ENCODE measurements at places on chromosomes 4 and X. TPM values are rescaled to one million over a fixed set of nuclear protein-coding genes. Genes with fewer than 3 reads are reported as not detected.
A peak's percentile ranks its signal among the peaks of the same experiment; 100 is the strongest.

GRCh38 chr4:3341760-3342159 is 48.9 kb downstream of the RGS12 start:
- no peak for DNase-seq

GRCh38 chr4:7536876-7537275 is 102.1 kb upstream of the PSAPL1 start:
- DNase-seq = no peak

DNA sequence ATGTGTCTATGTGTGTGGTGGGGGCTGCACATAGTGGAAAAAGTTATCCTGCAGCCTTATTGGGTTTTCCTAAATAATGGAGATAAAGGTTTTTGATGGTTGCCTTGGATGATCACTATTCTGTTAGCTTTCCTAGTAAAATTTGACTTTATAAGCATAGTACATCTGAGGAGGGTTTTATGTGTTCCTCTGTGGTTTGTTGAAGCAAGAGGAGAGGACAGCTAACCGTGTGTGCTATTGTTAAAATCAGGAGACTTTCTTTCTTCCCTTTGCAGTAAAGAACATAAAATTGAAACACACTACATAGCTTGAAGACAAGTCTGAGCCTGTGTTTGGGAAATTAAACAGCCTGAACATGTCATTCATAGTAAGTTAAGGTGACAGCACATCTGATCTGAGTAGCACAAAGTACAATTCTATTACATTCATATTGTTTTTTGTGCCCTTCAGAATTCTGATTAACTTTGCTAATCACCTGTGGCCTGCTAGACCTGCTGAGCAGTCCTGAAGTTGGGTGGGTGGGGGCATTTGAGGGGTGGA is 36.8 kb downstream of the C4orf51 start:
- no peak for DNase-seq

DNA sequence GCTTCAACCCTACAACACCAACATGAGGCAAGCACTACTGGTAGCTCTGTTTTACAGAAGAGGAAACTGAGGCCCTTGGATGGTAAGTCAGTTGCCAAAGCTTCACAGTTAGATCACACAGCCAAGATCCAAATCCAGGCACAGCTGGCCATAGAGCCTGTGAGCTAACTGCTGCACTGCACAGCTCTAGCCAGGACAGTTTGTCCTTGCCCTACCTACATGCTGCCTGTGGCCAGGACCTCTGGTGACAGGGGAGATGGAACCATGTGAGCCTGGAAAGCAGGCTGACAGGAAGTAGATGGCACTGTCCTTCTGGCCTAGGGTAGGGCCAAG is 257.8 kb downstream of the FBXW7 start:
- DNase-seq = no peak

- DNase-seq = no peak
These were observed 29.2 kb downstream of the TBC1D9 start for GRCh38 chr4:140726776-140727500.

GRCh38 chrX:134682081-134682480 is 23.8 kb upstream of the PLAC1 start:
- DNase-seq = no peak

DNA sequence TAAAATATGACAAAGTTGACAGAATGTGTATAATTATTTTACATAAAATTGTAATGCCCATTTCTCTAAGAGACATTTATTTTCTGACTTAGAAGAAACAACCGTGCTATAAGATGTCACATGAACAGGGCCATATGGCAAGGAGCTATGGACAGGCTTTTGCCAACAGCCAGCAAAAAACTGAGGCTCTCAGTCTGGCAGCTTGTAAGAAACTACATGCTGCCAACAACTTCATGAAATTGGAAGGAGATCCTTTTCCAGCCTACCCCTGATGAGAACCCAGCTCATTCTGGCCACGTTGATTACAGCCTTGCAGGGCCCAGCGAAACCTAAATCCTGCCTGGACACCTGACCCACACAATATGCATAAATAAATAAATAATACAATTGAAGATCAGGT is 250.3 kb upstream of the ARSJ start:
- DNase-seq = no peak

DNA sequence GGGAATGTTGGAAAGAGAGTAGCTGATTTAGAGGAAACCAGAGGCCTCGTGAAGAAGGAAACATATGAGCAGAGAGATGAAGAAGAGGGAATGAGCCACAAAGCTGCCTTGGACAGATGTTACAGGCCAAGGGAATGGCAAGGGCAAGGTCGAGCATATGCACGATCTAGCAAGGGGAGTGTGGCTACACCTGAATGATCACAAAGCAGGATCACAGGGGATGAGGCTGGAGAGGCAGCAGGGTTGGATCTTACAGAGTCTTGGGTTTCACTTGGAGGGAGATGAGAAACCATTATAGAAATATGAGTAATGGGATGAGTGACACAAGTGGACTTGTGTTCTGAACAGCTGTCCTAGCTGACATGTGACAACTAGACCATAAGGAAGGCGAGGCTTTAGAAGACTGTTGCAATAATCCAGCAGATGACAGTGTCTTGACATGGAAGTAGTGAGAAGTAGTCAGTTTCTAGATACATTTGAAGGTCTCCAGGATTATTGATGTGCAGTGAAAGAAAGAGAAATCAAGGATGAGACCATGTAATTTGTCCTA is 58.7 kb downstream of the RASGEF1B start:
- no peak for DNase-seq

- no peak for DNase-seq
These were observed 56.4 kb upstream of the XIAP start for GRCh38 chrX:123803331-123803983.

DNA sequence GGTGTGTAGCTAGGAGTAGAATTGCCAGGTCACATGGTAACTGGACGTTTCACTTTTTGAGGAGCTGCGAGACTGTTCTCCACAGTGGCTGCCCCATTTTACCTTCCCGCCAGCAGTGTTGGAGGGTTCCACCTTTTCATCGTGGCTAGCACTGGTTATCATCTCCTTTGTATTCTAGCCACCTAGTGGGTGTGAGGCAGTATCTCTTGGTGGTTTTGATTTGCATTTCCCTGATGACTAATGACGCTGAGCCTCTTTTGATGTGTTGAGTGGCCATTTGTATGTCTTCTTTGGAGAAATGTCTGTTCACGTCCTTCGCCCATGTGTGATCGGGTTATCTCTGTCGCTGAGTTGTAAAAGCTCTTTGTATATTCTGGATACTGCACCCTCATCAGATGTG is 10.6 kb downstream of the ABCD1 start:
- DNase-seq = no peak

- peak; percentile 48 for DNase-seq
These were observed 30.7 kb upstream of the ZNF280C start for GRCh38 chrX:130299279-130300009.

DNA sequence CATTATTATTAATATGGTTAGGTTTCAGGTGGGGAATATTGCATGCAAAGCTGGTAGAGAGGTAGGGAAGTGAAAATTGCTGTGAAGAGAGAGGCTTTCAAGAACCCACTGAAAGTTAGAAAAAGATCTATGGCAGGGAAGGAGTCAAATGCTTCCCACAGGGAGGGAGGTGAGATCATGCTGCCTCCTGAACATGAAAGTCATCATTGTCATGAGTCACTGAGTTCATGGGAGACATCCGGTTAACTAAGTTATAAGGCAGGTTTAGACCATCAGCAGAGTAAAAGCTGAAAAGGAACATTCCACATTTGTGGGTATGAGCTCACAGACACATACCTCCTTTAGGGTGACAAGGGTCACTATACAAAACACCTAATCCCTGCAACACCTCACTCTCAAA is 16.2 kb downstream of the GATB start:
- DNase-seq = no peak

- no peak for DNase-seq
These were observed 26.4 kb downstream of the NKX1-1 start for GRCh38 chr4:1379801-1380331.

- no peak for DNase-seq
These were observed 141.8 kb upstream of the MSX1 start for GRCh38 chr4:4717692-4718091.

DNA sequence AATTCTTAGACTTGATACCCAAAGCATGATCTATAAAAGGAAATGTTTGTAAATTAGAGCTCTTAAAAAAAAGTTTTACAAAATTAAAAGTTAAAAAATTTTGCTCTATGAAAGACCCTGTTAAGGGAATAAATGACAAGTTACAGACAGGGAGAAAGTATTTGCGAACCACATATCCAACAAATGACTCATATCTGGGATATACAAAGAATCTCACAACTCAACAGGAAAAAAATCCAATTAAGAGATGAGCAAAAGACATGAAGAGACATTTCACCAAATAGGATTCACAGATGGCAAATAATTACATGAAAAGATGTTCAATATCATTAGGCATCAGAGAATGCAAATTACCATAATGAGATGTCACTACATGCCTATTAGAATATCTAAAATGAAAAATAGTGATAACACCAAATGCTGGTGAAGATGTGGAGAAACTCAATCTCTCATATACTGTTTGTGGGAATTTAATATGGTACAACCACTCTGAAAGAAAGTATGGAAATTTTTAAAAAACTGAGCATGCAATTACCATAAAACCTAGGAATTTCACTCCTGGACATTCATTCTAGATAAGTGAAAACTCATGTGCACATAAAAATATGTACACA is 100.8 kb upstream of the EOLA2 start:
- no peak for DNase-seq

GRCh38 chr4:113263274-113263673 is 213.8 kb downstream of the ANK2 start:
- DNase-seq = no peak

GRCh38 chrX:45537936-45538335 is 337.3 kb upstream of the DIPK2B start:
- no peak for DNase-seq

GRCh38 chr4:32488690-32489089 is 1768.5 kb downstream of the PCDH7 start:
- DNase-seq = no peak

DNA sequence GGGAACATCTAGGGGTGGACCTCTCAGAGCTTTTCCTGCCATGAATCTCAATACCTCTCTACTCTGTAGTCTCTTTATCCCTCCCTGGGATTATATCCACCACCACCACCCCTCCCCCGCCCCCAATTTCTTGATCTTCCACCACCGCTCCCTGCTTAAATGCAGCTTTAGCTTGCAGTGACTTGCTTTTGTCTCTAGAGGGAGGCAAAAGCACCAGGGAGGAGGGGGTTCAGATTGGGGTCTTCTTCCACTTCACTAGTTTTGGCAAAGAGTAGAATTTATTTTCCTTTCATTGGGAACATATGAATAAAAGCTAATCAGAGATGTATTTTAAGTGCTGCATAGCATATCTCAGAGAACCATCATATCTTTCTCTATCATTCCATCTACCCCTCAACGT is 5.5 kb downstream of the ARHGAP36 start:
- no peak for DNase-seq

GRCh38 chr4:154457471-154457870 is 34.1 kb downstream of the DCHS2 start:
- DNase-seq = no peak

- DNase-seq = no peak
These were observed 333.1 kb upstream of the IGFBP7 start for GRCh38 chr4:57443308-57443707.

DNA sequence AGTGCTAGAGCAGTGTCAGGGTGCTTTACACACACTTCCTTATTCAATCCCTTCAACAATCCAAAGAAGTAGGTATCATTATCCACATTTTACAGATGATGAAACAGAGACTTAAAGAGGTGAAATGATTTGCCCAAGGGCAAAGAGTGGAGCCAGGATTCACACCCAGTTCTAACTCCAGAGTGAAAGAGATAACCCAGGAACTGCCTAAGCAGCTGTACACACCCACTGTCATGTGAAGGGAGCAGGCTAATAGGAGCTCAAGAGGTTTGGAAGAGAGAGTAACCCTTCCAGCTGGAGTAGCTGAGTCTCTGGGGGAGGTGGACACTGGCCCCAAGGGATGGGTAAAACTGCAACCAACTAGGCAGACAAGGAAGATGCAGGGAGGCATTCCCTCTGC is 92.5 kb downstream of the FBXL5 start:
- no peak for DNase-seq

DNA sequence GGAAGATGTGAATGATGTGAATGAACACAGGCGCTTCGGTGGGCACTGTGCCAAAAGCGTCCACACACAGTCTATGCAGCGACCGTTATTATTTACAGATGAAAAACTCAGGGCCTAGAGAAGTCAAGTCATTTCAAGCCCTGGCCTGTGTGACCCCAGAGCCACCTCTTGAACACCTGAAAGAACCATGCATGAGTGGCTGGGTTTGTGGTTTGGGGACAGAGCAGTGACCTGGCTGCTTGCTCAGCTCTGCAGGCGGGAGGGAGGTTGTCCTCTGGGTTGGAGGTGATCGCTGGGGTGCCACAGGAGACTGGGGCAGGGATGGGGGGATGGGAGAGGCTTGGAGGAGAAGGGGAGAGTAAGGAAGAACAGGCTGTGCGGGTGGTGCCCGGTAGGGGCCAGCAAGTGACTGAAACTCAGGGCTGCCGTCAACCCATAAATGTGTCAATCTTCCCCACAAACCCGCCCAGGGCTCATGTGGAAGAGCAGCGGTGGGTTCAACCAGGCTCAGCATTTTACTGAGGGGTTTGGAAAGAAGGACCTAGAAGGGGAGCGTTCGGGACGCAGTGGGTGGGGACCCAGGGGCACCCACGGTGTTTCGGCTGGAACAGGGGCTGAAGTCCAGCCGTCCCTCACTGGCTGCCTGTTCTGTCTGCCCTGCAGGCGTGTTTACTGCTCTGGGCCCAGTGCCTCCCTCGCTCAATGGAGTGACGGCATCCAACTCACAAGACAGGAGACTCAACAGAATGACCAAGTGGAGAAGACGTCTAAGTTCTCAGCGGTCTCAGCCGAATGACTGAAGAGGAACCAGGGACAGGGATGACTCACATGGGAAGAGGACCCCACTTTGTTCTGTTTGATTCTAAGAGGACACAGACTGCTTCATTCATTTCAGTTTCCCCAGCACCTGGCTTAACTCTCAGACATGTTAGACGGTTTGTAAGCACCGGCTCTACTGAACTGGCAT is 167.8 kb downstream of the AFAP1 start:
- DNase-seq = peak; percentile 66

DNA sequence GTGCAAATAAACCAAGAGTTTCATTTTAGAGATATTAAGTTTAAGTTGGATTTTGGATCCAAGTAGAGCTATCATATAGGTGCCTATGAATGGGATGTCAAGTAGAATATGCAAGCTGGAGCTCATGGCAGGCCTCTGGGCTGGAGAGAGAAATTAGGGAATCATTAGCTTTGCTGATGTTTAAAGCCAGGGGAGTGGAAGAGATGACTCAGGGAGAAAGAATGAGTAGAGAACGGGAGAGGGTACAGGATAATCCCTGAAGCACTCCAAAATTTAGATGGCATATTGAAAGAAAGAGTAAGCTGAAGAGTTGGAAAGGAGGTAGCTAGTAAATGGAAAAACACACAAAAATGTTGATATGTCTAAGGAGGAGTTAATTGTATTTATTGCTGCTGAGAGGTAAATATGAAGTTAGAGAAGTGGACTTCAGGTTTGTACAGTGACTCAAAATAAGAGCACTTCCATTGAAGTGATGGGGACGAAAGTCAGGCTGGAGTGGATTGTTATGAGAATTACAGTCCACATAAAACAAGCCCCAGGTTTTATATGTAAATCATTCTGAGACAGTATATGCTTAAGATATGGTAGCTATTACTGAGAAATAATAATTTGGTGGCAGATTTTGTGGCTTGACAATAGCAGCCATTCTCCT is 72.5 kb upstream of the GRXCR1 start:
- no peak for DNase-seq

TXK gene
- 6.4 TPM for total RNA-seq

PAQR3 gene
- total RNA-seq = 12.4 TPM

FMR1NB gene
- total RNA-seq = not detected

RHOXF2 gene
- not detected for total RNA-seq

C4orf51 gene
- total RNA-seq = not detected

ZNF595 gene
- total RNA-seq = 7.2 TPM

PCDH7 gene
- total RNA-seq = 29.7 TPM

TCEANC gene
- total RNA-seq = 4.9 TPM

SEPSECS gene
- 19.1 TPM for total RNA-seq

SYP gene
- 1.1 TPM for total RNA-seq

All from transverse colon (tissue), 4 donors.